ENCODE measurements at places on chromosomes 1 and 21.

GRCh38 chr21:38284216-38284615 is 27.4 kb downstream of the KCNJ15 start:
- DNase-seq, result no peak

DNA sequence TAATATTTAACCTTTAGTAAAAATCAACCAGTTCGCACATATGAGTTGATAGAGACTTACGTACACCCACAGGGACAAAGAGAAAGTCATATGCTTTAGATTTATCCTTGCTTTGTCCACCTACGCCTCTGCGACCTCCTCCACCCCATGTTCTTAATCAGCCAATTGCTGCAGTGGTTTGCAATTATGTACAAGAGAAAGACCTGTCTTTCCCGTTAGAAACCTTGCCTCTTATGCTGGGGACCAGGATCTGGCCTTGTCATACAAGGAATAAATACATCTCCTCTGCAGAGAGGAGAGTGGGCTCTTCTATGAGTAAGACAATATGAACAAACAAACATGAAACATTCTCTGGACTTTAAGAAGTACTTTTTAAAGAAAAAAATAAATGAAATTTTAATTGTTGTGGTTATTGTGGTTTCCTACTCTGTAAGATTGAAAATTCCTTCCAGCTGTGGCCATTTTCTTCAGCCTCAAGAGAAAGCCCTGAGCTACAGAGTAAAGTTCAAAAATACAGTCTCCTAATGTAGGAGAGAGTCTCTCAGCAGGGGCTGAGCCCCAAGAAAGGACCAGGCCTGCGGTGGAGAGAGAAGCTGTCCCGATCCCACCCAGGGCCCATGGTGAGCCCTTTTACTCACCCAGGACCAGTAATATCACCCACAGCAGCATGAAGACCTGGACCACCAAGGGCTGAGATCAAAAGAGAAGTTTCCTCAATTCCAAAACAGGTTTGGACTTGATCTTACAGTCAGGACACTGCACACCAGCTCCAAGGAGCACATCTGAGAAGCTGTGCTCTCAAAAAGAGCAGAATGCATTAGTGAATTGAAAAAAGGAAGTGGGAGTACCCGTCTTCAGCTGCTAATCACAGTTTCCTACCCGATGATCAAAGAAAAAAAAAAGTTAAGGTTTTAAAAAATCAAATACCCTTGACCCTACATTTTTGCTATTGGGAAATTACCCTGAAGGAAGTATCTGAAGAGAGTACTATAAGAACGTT is at the start of gene FCRL5:
FCRL5 (minus strand) TSS at position 822 of the 1,000 bp plus-strand sequence; CDS start at position 669, 153 bp downstream.
- DNase-seq, result no peak

DNA sequence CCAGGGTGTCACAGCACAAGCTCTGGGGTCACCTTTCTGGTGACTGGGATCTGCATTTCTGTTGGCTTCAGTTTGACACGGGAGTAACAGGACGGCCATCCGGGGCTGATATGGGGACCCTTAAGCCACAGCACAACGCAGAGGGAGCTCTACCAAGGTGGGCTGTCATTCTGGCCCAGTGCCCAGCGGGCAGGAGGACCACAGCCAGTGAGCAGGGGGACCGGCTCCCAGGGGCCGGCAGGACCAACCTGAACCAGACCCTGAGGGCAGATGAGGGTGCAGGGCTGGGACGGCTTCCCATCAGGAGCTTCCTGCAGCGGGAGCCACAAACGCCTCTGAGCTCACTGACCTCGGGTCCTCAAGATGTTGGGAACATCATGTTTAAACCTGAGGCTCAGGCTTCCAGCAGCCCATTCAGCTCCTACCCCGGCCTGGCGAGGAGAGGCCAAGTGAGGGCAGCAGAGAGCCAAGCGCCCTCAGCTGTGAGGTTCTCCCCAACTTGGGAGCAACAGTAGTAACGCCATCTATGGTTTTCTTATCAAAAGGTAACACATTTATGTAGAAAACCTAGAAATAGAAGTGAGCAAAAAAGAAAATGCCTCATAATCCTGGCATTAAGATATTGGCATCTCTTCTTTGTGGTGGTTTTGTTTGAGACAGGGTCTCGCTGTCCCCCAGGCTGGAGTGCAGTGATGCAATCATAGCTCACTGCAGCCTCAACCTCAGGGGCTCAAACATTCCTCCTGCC is 26.8 kb downstream of the TMEM201 start:
- DNase-seq, result no peak

DNA sequence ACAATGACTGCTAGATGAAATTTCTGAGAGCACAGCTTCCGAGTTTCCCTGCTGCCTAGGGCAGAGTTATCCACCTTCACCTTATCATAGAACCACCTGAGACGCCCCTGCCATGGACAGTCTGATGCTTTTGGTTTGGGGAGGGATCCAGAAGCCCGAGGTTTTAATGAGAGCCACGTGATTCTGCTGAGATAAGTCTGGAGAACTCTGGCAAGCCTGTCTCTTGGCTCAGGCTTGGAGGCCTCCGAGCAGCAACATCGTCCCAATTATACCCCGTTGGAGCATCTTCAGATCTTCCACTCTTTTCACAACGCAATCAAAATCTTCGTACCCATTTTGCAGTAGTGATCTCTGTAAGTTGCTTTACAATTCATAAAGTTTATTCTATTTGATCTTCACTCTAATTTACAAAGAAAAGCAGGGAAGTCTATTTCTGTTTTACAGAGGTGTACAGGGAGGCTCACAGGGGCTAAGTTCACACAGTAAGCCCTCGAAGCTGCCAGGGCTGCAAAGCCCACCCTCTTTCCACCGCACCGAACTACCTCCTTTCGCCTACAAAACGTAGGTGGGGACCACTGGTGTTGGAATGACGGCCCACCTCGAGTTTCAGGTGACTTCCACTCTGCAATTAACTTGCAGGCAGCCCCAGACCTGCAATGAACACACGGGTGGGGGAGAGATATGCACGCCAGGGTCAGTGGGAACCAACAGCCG is 513 bp upstream of the HHAT start:
- peak; percentile 26 for DNase-seq

DNA sequence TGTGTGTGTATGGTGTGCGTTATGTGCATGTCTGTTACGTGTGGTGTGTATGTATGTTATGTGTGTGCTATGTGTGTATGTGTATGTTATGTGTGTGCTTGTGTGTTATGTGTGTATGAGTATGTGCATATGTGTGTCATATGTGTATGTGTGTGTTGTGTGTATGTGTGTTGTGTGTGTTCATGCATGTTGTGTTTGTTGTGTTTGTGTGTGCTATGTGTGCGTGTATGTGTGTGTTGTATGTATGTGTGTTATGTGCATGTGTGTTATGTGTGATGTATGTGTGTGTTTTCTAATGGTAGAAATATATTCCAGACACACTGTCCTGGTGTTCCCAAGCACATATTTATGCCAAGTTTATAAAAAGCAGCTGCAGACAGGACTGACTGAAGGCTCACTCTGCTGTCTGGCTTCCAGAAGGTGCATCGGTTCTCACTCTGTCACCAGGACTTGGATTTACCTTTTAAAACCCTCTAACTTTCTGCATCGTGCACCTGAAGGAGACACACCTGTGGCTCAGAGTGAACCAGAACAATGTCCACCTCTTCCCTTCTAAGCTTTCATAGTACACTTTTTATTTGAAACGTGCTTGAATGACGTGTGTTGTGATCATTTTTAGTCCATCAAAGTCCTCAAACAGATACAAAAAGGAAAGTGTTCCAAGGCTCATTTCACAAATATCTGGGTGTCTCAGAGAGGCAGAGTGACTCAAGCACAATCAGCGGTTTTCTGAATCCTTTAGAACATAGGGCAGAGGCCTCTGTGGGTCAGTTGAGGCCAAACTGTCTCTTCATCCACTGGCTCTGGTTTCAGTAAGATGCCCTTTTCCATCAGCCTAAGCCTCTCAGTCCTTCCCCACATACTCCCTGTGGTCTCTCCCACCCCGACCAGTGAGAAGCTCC is 49.9 kb downstream of the TOMM20 start:
- DNase-seq, result no peak

DNA sequence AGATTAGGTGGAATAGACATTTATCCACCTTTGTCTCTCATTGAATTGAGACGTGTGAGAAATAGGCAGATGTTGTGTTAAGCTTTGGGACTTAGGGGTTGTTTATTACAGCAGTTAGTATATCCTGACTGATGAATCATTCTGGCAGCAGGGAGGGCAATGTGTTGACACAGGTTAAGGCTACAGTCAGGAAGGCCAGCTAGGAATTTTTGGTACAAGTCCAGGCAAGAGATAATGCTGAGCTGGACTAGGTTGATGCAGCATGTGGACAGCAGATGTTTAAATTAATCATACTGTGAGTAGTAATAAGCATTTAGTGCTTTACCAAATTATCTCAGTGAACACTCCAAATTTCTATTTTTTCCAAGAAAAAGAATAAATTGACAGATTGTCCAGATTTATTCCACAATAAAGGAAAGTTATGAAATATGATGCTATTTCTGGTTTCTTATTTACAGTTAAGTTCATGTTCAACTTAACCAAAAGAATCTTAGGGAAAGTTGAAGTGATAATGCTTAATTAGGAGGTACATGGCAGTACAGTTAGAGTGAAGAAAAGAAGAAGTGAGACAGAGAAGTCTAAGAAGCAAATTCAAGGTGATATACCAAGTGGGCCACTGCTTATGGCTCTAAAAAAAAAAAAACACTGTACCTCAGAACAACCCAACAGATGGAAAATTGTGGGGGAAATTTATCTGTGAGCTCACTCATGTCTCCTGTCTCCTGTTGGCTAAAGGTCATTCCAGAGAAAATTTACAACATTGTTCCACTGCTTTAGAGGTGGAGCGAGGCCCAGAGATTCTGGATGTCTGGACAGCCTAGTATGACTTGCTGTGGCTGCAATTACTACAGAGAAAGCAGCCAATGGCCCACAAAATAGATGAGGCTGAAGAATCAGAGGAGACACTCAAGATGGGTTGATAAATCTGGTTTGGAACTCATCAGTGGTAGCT is 102.7 kb upstream of the C21orf91 start:
- no peak for DNase-seq

- DNase-seq, result peak; percentile 13
These were observed 85.0 kb downstream of the PCP4 start for GRCh38 chr21:39952265-39952664.

DNA sequence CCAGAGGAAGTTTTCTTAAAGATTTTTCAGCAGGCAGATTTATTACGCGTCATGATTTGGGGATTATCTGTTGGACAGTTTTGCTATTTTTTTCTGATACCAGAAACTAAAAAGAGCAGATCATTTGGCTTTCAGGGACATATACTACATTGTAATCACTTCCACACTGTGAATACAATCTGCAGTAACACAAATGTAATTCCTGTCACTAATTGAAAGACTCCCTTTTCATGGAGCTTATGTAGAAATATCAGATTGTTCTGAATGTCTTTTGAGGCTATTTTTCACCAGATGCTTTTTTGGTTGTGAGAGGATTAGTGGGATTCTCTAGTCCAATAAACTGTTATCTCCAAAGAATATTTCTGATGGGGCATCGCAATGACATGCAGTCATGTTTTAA is 464.2 kb downstream of the DISC1 start:
- no peak for DNase-seq

DNA sequence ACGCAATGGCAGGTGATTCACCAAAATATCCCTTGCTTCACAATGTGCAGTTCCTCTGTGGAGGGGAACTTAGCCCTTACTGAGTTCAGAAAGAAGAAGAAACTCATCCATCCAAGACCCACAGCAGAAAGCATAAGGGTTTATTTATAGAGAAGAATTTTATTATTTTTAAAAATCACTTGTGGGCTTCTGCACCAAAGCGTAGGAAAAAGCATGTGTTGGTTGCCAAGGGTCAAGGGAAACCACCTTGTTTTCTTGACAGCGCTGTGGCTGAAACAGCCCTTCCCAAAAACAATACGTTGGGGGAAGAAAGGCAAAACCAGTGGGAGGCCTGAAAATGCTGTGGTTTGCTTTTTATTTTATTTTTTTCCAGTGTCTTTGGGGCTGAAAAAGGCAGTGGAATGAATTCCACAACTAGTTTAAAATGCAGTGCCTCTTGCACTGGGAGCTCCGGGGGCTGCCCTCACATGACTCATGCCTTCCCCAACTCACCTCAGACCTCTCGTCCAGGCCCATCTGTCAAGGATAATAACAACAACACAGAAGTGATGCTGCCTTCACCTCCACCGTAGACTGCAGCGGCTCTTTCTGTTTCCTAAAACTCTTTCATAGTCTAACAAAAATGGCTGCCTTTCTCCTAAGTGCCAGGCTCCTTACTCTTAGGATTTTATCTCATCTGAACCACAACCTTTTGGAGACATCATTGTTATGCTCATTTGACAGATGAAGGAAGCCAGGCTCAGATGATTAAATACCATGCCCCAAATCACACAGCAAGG is 224.2 kb upstream of the JUN start:
- DNase-seq, result no peak

- DNase-seq, result no peak
These were observed 20.5 kb downstream of the SYT2 start for GRCh38 chr1:202689493-202690342.

DNA sequence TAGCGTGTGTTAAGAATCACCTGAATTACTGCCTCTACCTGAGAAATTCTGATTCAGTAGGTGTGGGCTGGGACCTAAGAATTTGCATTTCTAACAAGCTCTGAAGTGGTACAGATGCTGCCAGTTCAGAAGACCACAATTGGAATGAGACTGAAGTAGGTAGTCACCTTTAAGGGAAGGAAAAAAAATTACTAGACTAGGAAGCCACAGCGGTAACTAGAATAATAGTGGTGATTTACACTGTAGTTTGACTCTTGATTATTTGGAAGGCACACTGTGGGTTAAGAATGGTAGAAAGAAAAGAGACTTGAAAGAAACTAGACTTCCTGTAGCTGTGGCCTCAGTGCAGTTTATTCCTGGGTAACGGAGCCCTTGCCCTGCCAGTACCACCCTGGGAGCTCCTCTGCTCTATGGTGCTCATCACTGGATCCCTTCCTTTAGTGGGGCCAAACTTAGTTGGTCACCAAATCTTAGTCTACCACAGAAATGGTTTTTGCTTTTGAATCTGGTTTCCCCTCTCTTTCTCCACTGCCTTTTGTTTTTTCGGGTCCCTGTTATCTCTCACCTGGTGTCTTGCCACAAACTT is 43.6 kb downstream of the ARID1A start:
- no peak for DNase-seq

- no peak for DNase-seq
These were observed 39.1 kb downstream of the MATN1 start for GRCh38 chr1:30684259-30684658.

DNA sequence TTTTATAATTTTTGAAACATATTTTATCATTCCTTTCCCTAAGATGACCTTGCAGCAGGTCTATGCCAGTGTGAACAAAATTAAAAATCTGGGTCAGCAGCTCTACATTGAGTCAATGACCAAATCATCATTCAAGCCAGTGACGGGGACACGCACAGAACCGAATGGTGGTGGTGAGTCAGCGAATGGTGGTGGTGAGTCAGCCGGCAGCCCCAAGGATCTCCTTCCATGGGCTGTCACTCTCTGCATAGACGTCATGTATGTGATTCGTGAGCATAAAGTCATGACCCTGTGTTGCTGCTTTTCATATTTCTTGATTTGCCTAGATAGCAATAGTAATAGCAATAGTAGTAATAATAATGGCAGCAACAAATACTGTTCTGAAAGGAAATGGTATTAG is 26.3 kb downstream of the PER3 start:
- no peak for DNase-seq

DNA sequence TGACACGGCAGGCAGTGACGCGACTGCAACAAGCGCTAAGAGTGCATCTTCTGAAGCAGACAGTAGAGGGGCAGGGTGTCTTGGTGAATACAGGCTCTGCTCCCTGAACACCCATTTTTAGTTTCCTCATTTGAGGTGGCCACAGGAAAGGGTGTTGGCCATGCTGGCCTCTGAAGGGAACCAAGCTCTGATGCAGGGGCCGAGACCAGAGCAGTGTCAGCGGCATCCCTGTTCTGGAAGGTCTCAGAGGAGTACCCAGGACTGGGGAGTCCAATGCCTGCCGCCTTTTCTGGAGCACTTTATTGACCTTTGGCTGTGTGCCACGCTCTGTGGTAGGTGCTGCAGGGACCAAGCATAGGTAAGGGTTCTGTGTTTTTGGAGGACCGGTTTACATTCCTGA is 100.4 kb downstream of the KCNJ6 start:
- DNase-seq, result no peak

All from NCI-H1436 treated with DMSO at 0.1 percent for 48 hours (cell line).